ENCODE measurements at places on chromosomes 2 and 18.

DNA sequence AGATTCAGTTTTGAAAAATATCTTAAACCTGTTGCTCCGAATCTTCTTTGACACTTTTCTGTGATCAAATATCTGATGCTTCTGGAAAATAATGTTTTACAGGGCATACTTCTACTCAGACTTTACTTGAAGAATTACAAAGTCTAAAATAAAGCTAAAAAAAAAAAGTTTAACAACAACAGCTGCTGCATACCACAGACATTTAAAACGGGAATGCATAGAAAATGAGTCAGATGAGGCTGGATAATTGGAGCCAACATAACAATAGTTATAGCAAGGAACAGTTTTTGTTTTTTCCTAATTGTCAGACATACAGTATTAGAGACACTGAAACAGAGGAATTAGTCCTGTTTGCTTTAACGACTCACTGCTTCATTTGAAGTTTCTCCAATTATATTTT lies 1090.2 kb downstream of the SUCLG1 start:
- peak; percentile 83 for DNase-seq

DNA sequence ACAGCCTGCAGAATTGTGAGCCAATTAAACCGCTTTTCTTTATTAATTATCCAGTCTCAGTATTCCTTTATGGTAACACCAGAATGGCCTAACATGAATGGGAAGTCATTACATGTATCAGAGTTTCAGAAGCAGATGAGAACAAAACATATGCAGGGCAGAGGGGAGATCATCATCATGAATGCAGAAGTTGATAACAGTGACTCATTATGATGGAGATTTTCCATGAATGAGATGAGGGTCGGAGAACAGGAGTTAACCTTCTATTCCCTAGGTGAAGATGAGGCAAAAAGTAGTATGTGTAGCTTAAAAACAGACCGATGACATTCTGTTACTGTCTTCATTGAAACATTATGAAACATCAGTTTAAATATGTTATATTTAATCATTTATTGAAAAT lies 59.5 kb upstream of the PPM1B start:
- DNase-seq: no peak

DNA sequence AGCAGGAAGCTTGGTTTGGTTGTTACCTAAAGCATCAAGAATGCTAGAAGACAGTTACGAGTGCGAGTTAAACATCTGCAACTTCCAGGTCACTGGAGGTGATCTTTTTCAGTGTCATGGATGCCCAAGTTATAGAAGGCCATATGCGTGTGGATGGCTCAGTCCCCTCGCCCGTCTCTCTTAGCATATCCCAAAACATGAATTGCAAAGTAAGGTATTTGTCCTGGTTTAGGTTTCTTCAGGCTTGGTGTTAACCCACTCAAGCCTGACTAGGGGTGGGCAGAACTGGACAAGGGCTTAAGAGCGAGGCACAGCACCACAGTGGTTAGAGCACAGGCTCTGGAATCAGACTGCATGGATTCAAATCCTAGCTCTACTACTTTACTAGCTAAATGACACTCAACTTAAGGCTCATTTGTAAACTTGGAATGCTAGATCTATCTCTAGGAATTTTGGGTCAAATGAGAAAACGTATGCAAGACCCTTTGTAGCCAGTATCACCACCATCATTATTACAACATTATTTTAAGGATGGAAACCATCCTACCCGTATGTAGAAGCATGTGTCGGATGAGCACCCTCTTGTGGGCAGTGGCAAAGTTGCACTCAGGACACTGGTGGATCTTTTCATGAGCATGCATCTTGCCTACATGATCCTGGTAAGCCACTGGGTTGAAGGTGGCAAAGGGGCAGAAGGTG lies 11.2 kb downstream of the ZNF142 start:
- peak; percentile 50 for DNase-seq

- DNase-seq: no peak
These were observed 39.9 kb upstream of the INHBB start for GRCh38 chr2:120305937-120306490.

DNA sequence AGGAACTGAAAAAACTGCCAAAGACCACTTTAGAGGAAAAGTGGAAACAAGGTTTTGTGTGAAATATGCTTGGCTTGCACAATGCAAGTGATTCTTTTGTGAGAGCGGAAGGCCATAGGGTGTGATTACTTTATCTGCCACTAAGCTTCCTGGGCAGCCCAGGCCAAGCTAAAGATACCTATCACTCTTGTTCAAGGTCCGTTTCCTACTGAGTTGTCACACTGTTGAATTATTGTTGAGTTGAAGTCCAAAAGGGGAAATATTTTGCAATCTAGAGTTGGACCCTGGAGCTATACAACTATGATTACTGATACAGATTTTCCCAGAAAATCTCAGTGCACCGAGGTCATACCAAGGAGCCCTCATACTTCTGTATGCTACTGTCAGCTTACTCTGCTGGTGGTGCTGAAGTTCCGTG lies 72.7 kb upstream of the CTAGE1 start:
- DNase-seq: no peak

- no peak for DNase-seq
These were observed 73.0 kb downstream of the CHRNA1 start for GRCh38 chr2:174691201-174691779.

- DNase-seq: no peak
These were observed 121.6 kb downstream of the NFATC1 start for GRCh38 chr18:79517341-79517740.

GRCh38 chr2:26655611-26656195 lies 14.5 kb upstream of the CIB4 start:
- DNase-seq: no peak

DNA sequence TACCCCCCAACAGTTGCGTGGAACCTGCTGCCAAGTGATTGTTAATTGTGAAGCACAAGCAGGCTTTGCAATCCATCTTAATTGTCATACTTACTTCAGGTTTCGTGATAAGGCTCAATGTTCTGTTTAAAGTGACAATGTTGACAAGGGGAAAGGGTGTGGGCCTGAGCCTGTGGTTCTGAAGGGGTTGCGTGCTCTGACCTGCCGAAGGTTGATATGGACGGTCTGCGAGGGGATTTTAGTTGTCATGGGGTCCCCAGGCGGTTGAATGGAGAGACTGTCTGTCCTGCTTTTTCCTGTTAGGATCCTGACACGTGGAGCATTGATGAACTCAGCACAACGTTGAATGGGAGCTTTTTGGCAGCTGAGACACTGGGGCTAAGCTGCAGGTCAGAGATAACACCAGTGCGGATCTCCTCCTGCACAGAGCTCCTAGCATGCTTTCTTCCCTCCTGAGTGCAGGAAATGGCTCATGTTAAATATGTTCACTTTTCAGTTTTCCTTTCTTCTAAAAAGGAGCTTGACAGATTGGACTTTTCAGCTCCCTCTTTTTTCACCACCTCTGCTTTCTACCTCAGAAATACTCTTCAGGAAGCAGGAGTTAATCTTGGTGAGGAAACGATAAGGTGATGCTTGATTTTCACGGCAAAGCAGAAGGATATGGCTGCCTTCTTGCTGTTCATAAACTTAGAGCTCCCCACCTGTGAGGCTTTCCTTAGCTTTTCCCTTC lies 62.9 kb upstream of the ZEB2 start:
- no peak for DNase-seq

GRCh38 chr2:182920631-182921056 lies 54.2 kb upstream of the FRZB start:
- no peak for DNase-seq

GRCh38 chr2:151927501-151928221 lies 99.4 kb upstream of the ARL5A start:
- no peak for DNase-seq

GRCh38 chr2:127506510-127506909 lies 19.8 kb downstream of the IWS1 start:
- no peak for DNase-seq

- no peak for DNase-seq
These were observed 123.6 kb upstream of the SMIM21 start for GRCh38 chr18:75551071-75551470.

GRCh38 chr18:5030636-5031035 lies 166.4 kb downstream of the AKAIN1 start:
- DNase-seq: no peak

DNA sequence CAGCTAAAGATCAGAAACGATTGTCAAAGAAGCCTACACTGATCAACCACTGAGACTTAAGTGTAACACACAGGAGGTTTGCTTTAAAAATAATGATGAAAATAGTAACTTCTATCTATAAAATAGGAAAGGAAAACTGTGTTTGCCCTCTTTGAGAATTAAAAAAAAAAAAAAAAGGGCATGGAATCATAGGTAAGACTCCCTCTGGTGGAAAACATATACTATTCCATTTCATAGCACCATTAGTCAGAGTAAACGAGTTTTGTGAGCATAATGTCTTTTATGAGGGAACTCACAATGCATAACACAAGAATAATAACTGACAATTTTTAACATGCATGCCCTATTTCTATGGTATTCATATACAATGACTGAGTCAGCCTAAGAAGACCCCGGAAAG lies 36.3 kb downstream of the SLC35F5 start:
- peak; percentile 9 for DNase-seq

- peak; percentile 9 for DNase-seq
These were observed 390.2 kb downstream of the THSD7B start for GRCh38 chr2:137155356-137156104.

DNA sequence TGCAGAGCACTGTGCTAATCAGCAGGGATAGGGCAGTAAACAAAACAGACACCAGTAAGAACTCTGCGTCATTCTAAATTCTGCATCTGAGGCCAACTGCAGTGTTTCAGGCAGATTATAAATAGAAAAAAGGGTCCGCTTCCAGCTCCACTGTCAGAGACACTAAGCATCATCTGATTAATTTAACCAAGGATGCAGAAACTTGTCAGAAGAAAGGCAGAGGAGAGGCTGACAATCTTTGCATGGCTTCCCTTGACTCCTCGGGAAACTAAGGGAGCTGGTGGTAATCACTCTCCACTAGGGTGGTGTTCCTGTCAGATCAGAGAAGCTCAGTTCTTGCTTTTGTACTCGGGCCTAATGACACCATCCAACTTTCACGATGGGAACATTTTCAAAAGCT lies 123.5 kb downstream of the DNAH6 start:
- no peak for DNase-seq

- no peak for DNase-seq
These were observed 16.9 kb downstream of the CROCC2 start for GRCh38 chr2:240922982-240923537.

DNA sequence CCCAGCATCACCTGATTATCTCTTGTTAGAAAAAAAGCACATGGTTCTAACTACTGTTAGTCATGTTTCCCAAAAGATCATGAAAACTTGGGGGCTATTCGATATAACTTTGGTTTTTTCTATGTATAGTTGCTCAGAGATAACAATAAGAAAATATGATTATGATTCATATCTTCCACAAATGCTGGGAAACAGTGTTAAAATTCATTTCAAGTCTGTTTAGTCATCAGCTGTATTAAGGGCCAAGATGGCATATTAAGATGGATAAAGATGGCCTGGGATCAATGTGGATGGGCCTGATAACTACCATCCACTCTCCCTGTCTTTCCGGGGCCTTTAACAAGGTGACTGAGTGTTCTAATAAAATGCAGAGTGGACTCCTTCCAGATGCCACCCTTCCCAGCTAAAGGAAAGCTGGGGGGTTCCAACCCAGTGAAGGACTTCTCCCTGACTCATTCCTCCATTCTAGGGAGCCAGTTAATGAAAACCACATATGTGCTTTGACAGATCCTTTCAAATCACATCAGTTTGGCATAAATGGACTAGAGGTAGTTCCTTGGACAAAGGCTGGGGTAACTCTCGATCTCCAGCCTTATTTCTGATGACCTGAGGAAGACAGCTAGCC lies 221.6 kb downstream of the VAPA start:
- peak; percentile 66 for DNase-seq

DNA sequence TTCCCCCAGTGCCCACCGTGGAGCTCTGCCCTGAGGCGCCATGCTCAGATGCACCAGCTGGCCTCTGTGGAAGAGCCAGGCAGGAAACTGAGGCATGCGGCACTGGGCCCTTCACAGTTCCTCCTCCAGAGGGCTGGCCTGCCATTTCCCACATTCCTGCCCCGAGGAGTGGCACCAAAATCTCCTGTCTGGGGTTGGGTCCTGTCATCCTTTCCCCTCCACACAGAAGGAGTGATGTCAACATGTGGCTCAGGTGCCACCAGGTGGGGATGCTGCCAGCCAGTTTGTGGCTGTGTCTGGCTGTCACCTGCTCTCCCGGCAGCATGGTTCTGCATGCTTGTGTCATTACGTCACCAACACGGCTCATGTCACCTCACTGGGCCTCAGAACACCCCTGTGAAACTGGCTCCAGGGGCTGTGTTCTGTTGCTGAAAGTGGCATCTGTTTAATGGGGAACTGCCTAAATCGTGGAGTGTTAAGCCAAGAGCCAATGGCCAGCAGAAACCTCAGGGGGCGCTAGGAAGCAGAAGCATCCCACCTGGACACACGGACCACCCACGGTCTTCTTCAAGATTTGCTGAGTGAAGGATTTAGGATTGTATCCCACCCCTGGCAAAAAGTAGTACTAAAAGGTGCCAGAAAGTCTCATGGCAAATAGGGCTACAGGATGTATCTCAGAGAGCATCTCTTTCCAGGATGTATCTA lies 51.3 kb downstream of the ZAP70 start:
- DNase-seq: no peak

- DNase-seq: no peak
These were observed 24.1 kb upstream of the IHH start for GRCh38 chr2:219084791-219085190.

DNA sequence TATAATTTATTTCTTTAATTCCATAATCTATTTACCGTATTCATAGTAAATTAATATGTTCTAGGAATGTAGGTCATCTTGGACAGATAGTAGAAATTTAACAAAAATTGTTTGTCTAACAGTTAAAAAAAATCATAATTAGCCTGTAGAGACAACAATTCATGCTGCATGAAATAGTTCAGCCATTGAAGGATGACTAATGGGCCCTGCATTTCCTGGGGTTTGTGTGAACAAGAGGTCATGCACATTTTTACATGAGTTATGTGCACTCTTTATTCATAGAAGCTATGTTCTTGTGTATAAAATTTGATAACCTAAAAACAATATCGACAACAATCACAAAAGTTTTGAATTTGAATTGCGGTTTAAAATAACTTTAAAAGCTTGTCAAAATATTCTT lies 1663.6 kb downstream of the SUCLG1 start:
- peak; percentile 76 for DNase-seq

DNA sequence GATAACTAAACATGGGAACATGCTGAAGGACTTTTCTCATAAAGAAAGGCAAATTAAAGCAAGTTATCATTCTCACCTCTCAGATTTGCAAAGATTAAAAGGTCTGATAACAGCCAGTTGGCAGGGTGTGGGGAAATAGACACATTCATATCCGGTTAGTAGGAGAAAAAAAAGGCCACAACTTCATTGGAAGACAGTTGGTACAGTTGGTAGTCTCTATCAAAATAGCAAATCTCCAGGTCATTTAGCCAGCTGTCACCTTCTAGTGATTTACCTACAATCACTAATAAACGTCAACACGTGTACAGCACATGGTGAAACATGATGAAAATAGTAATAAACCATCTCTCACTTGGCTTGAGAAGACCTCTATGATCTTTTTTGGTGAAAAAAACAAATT lies 16.6 kb downstream of the INPP5D start:
- DNase-seq: no peak

DNA sequence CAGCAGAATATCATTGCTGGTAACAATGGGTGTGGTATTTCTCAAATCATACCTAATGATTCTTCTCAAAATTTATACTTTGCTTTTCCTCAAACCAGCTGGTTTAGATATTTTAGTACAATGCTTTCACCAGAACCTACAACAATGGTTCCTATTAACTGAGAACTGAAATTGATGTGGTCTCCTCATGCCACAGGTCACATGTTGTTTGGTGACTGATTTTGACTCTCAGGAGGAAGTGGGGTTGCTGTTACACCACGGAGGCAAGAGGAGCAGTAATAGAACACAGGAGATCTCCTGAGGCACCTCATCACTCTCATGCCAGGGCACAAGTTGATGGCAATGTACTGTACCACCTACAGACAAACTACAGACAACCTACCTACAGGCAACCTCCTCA lies 3.0 kb upstream of the CEP68 start:
- DNase-seq: no peak

Measured in fibroblast of skin of abdomen (primary cell).